HT1080 (cell line): ENCODE measurements at places on chromosomes 3 and 15. TPM values are rescaled to one million over a fixed set of nuclear protein-coding genes. Genes with fewer than 3 reads are reported as not detected.
A peak's percentile ranks its signal among the peaks of the same experiment; 100 is the strongest.

DNA sequence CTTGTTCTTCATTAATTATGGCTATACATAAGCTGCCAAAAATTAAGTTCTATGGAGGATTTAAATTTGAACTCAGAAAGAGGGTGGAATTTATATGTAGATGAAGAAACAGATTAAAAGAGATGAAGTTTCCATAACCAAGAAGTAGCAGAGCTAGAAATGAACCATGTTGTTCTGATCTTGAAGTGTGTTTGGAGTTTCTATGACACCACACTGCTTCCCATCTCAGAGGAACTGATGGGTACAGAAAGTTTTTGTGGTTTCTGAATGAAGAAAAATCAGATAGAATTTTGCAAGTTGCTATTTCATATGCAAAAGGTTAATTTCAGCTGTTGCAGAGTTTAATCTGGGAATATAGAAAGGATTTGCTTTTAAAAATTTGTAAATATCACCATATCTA lies 710.3 kb downstream of the PDCD6IP start:
- DNase-seq, result no peak

The FETUB gene
- 1.8 and 1.9 TPM in 2 replicates for total RNA-seq

DNA sequence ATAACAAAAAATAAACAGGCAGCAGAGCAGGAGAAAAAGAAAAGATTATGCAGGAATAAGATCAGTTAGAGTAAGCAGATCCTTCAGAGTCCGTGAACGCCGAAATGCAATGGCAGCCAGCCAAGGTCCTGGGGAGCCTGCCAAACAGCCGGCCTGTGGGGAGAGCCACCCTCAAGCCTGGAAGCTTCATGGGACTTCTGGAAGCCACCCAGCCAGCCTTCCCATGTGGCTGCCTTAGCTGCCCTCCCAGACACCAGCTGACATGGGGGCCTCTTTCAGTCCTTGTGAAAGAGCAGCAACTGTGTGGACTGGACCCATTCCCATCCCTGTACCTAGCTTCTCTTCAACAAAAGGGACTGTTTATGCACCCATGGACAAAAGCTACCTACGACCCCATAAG lies 64.9 kb upstream of the RAD18 start:
- DNase-seq, result no peak

- DNase-seq, result no peak
These were observed 60.6 kb downstream of the ZNF280D start for GRCh38 chr15:56672721-56673120.

GRCh38 chr3:172247525-172248274 lies 200.6 kb downstream of the GHSR start:
- DNase-seq, result no peak

The TMEM212 gene
- total RNA-seq, result not detected in 2 replicates

GRCh38 chr3:197229178-197229577 lies 69.2 kb downstream of the DLG1 start:
- DNase-seq, result no peak

The MRPL3 gene
- 380 and 426 TPM in 2 replicates for total RNA-seq

The CCDC39 gene
- 0.03 and 0.05 TPM in 2 replicates for total RNA-seq

GRCh38 chr15:43215961-43216360 lies 4.9 kb downstream of the EPB42 start:
- DNase-seq, result peak; percentile 72

GRCh38 chr3:6528951-6529350 lies 332.0 kb upstream of the GRM7 start:
- peak; percentile 51 for DNase-seq

The TRPM1 gene
- total RNA-seq, result 0.03 TPM in 1 of 2 replicates, not detected in the other

DNA sequence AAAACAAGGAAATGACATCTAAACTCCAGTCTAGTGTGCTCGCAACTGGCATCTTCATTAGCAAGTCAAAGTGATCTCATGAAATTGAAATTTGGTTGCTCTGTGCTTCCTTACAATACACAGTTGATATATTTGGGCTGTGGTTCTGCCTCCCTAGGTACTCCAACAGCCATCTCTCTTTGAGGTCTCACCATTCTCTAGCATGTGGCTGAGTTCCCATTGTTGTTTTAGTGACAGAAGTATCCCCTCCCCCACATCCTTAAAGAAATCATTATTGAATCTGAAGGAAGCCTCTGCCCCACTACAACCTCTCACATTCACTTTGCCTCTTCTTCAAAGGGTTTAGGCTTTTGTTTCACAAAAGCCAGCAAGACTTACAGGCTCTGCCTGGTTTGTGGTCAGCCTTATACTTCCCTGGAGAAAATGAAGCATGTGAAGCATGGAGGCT lies 516.5 kb downstream of the NLGN1 start:
- DNase-seq, result no peak

The CPLX3 gene
- total RNA-seq, result 0.10 and 0.26 TPM in 2 replicates

GRCh38 chr3:15557511-15557946 lies 36.0 kb upstream of the COLQ start:
- peak; percentile 82 for DNase-seq

- no peak for DNase-seq
These were observed 1.6 kb downstream of the THBS1 start for GRCh38 chr15:39582286-39582976.

DNA sequence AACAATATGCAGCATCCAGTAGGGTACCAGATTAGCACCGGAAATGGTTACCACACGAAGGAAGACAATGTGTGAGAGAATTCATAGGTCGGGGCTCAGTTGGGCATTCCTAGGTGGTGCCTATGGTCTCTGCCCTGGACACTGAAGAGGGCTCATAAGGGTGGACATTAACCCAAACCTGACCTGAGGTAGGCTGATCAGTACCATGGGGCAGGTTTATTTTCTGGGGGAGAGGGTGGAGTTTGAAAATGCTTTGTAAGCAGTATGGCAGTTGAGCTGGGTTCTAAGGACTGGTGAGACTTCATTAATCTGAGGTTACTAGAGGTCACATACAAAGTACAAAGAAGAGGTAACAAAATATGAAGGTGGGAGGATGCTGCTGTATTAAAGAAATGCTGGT lies 68.4 kb downstream of the RPL22L1 start:
- peak; percentile 23 for DNase-seq

DNA sequence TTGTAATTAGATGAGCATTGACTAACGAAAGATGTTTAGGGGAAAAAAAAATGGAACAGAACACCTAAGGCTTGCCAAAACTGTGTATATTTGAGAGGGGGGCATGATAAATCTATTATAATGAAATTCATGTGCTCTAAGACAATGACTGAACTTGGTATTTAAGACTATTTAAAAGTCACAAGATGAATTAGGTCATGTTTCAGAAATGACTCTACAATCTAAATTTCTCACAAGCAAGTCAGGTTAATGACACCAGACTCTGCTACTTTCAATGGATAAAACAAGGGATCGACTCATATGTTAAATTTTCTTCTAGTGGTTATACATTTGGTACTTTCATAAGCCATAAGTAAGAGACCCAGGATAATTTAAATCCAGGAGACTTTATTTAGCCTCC lies 78.4 kb downstream of the DUT start:
- DNase-seq, result no peak

- DNase-seq, result peak; percentile 43
These were observed at the start of gene FAM3D for GRCh38 chr3:58666683-58667082. Gene FAM3D, minus strand, starts transcription at chr3:58666774. Its CDS starts 11,211 bp downstream, at chr3:58655563.

GRCh38 chr3:111617912-111618601 lies 22.9 kb upstream of the ZBED2 start:
- DNase-seq, result no peak

The OSTN gene
- not detected in 2 replicates for total RNA-seq

GRCh38 chr3:36220173-36220572 lies 160.1 kb upstream of the STAC start:
- no peak for DNase-seq

The GATA2 gene
- total RNA-seq, result 0.50 and 1.6 TPM in 2 replicates

- peak; percentile 22 for DNase-seq
These were observed 210.6 kb upstream of the ZPLD1 start for GRCh38 chr3:102224171-102224570.

DNA sequence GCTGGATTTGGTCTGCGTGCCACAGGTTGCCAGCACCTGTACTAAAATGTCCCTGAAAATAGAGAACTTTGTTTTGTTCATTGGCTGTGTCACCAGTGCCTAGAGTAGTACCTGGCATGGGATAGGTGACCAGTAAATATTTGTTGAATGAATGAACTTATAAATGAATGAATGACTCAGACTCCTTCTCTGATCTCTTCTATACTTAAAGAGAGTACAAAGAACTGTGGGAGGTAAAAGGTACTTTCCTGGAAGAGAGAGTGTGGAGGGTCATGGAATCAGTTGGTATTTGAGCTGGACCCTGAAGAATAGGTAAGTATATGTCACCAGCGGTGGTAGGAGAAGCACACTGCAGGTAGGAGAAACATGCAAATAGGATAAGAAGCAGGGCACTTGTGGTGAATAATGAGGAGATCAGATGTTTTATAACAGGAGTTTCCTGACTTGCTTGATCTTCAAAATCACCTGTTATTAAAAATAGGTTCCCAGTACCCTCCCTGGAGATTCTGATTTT lies 149.4 kb downstream of the LPP start:
- no peak for DNase-seq

DNA sequence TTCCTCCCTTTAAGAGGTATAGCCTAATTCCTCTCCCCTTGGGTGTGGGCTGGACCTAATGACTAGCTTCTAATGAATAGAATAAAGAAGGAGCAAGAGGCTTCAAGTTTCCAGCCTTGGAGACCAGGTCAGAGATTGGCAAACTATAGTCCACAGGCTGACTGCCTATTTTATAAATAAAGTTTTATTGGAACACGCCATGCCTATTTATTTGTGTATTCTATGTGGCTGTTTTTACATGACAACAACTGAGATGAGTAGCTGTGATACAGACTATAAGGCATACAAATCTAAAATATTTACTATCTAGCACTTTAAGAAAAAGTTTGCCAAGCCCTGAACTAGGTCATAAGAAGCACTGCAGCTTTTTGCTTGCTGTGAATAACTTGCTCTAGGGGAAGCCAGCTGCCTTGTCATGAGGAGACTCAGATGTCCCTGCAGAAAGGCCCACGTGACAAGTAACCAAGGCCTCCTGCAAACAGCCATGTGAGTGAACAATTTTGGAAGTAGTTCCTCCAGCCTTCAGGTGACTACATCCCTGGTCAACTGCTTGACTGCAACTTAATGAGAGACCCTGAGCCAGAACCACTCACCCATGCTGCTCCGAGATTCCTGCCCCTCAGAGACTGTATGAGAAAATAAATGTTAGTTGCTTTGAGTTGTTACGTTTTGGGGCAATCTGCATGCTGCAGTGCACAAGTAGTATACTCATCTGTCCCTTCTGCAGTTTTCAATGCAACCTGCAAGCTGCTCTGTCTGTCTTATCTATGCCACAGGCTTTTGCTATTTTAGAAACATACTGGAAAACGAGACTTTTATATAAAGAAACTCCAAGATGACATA lies 21.1 kb upstream of the MAP3K13 start:
- no peak for DNase-seq

GRCh38 chr15:39183164-39183881 lies 397.6 kb upstream of the THBS1 start:
- DNase-seq, result no peak

- DNase-seq, result no peak
These were observed 537.3 kb downstream of the MFSD1 start for GRCh38 chr3:159339131-159339530.

DNA sequence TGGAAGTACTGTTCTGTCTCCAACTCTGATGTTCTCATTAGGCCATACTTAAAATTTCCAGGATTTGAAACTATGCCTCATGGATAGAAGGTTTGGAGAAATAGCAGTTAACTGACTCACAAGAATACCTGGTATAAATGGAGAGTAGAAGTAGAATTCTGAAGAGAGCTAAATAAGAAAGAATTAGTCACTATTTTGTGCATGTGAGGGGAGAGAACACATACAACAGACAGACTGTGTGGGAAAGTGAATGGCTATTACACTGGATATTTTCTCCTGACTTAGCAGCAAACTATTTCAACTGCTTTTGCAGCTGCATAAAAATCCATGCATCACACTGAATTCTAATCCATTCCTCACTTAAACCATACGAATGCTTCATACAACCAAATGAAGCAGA lies 71.3 kb downstream of the C3orf70 start:
- no peak for DNase-seq

DNA sequence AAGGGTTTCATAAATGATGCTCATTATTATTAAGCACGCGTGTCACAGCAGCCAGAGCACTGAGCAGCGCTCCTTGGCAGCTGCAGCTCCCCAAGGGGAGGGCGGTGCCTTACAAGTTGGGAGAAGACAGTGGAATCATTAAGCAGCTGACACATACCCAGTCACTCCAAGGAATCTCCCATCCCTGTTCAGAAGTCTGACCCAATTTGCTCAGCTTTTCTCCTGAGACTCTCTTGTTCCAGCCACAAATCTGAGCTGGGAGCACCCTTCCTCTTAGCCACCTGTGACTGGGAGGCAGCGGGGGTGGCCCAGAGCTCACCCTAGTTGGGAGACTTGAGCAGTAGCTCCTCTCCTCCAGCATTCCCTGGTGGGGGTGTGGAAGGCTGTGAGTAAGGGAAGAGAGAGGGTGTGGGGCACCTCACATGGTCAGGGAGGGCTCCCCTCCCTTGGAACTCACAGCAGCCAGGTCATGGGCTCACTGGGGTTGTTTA lies 64.3 kb downstream of the DUT start:
- peak; percentile 28 for DNase-seq

- peak; percentile 54 for DNase-seq
These were observed 30.3 kb downstream of the CX3CR1 start for GRCh38 chr3:39249453-39250115.

The ALDH1L1 gene
- 12.9 and 14.5 TPM in 2 replicates for total RNA-seq

The FBN1 gene
- total RNA-seq, result 18.5 and 21.0 TPM in 2 replicates

The KY gene
- not detected in 2 replicates for total RNA-seq

GRCh38 chr3:98058244-98058960 lies 23.3 kb upstream of the GABRR3 start:
- DNase-seq, result no peak

The SLC24A5 gene
- total RNA-seq, result not detected in 2 replicates

DNA sequence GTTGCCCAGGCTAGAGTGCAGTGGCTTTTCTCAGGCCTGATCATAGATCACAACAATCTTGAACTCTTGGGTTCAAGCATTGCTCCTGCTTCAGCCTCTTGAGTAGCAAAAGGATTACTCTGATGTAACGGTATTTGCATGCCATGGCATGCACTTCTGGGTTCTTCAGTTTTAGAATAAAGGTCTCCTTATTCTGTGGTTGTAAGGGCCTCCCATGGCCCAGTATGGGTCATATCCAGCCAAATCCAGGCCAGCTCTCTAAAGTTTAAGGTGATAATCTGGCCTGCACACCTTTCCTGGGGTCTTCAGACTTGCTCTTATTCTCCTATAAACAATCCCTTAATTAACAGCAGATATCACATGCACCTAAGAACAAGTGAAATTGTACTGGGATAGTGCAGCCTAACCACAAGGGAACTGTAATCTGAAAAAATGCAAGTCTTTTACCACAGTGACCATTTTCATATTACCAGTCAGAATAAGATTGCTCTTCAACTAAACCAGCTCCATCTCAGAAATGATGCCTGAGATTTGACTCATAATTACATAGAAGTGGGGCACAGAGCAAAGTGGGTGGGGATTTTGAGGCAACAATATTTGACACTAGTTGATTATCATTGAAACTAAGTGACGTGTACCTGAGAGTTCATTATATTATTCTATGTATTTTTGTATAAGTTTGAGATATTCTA lies 25.4 kb downstream of the COMMD2 start:
- no peak for DNase-seq

The SLC6A1 gene
- not detected in 2 replicates for total RNA-seq

GRCh38 chr3:106249159-106249558 lies 380.3 kb upstream of the CBLB start:
- no peak for DNase-seq

The SLC12A1 gene
- total RNA-seq, result not detected in 2 replicates
